NCI-H187 treated with DMSO at 0.1 percent for 48 hours (cell line): ENCODE measurements at places on chromosomes 12 and 14.

- no peak for DNase-seq
Measured at GRCh38 chr14:65356327-65356836, 56.1 kb upstream of the FUT8 start.

GRCh38 chr12:9692909-9693308 is 23.4 kb downstream of the CLEC2D start:
- no peak for DNase-seq

GRCh38 chr12:992647-993046 is 1.6 kb downstream of the ERC1 start:
- no peak for DNase-seq

DNA sequence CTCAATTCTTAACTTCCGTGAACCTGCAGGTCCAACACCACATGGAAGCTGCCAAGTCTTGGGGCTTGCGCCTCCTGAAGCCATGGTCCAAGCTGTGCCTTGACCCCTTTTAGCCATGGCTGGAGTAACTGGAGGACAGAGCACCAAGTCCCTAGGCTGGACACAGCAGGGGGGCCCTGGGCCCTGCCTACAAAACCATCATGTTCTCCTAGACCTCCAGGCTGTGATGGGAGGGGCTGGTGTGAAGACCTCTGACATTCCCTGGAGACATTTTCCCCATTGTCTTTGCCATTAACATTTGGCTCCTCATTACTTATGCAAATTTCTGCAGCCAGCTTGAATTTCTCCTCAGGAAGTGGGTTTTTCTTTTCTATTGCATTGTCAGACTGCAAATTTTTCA is 570.1 kb downstream of the FSCB start:
- DNase-seq: no peak

DNA sequence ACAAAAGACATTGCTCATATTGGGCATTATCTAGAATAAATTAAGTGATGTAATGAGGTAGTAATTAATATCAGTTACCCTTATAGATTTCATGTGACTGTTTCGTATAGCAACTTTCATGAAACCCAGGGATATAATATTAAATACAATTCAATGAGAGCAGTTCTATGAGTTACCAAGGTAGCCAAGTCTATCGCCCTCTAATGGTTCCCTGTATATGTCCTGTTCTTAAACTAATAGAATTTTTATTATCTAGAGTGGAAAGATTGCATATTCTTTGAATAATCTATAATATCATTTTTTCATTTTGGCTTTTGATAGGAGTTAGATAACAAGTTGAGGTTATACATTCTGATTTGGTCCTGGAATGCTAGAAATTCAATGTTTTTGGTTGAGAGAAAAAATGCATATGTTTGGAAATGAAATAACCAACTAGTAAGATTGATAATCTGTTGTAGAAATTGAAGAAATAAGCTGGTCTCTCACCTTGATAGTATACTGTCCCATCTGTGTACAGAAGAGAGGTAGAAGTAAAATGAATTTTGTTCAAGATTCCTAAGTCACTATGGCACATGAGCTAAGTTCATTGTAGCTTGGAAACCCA is 59.7 kb downstream of the SCFD1 start:
- DNase-seq: no peak

- peak; percentile 79 for DNase-seq
Measured at GRCh38 chr12:54379398-54380201, 4.9 kb downstream of the ZNF385A start.

DNA sequence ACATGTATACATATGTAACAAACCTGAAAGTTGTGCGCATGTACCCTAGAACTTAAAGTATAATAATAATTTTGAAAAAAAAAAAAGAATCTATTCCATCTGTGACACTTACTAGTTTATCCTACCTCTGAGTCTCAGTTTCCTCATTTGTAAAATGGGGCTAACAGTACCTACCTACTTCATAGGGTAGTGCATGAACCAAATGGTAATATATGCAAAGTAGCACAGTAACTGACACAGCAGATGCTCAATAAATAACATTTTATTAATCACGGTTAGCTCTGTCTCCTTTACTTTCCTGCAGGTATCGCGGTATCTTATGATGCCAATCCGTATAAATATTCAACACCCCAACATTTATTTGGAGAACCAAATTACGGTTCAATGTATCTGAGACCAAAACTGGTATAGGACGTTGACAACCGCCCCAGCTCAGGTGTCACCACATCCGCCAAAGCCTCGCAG is 703 bp downstream of the TMED10 start:
- no peak for DNase-seq

DNA sequence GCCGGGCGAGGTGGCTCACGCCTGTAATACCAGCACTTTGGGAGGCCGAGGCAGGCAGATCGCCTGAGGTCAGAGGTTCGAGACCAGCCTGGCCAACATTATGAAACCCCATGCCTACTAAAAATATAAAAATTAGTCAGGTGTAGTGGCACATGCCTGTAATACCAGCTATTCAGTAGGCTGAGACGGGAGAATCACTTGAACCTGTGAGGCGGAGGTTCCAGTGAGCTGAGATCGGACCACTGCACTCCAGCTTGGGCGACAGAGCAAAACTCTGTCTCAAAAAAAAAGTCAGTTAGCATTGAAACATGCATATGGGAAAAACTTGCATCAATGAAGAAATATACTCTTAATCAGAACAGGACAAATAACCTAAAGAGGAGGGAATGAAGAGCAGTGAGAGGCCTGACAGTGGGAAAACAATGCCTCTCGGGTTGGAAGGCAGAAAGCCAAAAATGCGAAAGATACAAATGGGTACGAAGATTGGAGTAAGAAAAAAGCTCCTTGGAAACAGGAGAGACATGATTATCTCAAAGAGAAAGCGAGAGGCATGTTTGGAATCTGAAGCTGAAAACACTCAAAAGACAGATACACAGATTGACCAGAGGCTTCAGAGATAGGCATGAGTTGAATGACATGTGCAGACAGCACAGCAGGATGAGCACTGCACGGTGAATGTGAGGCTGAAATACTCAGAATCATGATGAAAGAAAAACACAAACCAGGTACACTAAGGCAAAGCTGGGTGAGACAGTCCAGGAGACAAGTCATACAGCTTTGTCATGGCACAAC is 30.6 kb downstream of the RESF1 start:
- DNase-seq: no peak

DNA sequence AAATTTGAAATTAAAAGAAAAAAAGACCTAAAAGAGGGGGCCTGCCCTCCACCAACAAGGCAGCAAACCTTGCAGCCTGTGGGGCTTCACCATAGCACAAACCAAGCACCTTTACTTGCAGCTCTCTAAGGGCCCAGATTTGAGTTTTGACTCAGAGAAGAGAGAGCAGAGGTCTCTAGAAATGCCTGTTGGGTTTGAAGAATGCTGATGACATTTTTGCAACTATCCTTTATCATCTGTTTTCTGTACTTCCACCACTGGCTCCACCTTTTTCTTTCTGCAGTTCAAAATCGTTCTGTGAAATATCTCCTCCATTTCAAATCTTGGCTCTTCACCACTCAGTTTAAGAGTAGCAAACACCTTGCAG is 83.8 kb upstream of the HMGA2 start:
- no peak for DNase-seq

DNA sequence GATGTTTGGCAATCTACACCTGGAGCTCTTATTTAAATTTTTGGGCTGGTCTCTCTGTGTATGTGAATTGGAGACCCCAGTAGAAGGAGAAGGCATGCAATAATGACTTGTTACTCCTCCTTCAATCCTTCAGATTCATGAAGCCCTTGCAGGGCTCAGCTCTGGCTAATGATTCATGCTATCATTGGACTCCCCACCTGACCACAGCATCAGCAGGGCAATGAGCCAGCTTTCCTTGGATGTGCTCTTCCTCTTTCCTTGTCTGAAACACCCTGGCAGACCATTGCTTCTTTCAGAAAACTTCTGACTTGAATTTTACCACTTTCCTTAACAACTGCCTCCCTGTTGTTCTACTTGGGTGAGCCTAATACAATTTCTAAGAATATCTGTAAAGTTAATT is 1019.2 kb downstream of the AACS start:
- no peak for DNase-seq

DNA sequence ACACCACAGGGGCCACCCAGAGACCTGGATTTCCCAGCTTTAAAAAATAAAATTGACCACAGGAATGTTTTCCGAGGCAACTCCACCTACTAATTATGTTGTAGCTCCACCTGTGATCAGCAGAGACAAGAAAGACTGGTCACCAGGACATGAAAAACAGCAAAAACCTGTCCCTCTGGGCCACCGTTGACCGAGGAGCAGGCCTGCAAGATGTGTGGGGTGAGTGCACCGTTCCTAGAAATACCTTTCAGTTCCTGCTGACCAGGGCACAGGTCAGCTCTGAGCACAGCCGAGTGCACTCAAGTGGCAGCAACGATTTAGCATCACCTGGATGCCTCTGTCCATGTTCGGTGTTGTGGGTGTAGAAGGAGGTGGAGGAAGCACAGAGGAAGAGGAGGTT is 16.9 kb downstream of the FZD10 start:
- DNase-seq: no peak

- DNase-seq: no peak
Measured at GRCh38 chr14:105541218-105541875, 15.0 kb downstream of the TMEM121 start.

GRCh38 chr14:33810308-33810707 is 140.6 kb downstream of the EGLN3 start:
- DNase-seq: no peak

DNA sequence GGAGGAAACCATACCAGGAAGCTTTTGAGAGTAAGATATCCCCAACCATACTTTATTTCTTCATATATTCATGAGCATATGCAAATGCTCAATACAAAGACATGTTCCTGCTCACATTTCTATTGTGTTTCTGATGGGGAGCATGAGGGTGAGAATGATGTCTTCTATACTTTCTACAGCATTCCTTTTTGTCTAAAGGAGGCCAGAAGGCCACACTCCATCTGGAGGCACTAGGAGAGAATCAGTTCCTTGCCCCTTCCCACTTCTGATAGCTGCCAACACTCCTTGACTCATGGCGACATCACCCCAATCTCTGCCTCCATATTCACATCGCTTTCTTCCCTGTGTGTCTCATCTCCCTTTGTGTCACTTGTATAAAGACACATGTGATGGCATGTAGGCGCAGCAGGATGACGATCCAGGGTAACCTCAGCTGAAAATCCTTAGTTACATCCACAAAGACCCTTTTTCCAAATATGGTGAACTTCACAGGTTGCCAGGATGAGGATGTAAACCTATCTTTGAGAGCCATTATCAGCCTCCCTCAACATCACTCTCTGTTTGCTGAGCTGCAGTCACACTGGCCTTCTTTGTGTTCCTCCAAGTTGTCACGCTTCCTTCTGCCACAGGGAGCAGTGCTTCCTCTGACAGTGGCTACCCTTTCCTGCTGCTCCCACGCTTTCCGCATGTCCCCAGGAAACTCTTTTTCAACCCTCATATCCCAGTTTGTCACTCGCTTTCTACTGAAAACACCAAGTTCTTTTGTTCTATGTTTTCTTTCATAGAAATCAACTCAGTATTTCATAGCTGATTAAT is 96.9 kb downstream of the STXBP6 start:
- DNase-seq: no peak

GRCh38 chr12:92595663-92596062 is 107.1 kb upstream of the PLEKHG7 start:
- DNase-seq: no peak

- DNase-seq: peak; percentile 25
Measured at GRCh38 chr12:51421266-51421884, 3.3 kb upstream of the SLC4A8 start.

DNA sequence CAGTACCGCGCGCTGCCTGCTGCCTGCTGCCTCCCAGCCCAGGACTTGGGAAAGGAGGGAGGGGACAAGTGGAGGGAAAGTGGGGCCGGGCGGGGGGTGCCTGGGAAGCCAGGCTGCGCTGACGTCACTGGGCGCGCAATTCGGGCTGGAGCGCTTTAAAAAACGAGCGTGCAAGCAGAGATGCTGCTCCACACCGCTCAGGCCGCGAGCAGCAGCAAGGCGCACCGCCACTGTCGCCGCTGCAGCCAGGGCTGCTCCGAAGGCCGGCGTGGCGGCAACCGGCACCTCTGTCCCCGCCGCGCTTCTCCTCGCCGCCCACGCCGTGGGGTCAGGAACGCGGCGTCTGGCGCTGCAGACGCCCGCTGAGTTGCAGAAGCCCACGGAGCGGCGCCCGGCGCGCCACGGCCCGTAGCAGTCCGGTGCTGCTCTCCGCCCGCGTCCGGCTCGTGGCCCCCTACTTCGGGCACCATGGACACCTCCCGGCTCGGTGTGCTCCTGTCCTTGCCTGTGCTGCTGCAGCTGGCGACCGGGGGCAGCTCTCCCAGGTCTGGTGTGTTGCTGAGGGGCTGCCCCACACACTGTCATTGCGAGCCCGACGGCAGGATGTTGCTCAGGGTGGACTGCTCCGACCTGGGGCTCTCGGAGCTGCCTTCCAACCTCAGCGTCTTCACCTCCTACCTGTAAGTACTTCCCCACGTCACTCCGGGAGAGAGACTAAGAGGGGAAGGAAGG is at the start of gene LGR5:
TSS of gene LGR5 (plus strand) at position 186 of the 732 bp plus-strand sequence. CDS start at position 469, 283 bp downstream.
- DNase-seq: no peak

DNA sequence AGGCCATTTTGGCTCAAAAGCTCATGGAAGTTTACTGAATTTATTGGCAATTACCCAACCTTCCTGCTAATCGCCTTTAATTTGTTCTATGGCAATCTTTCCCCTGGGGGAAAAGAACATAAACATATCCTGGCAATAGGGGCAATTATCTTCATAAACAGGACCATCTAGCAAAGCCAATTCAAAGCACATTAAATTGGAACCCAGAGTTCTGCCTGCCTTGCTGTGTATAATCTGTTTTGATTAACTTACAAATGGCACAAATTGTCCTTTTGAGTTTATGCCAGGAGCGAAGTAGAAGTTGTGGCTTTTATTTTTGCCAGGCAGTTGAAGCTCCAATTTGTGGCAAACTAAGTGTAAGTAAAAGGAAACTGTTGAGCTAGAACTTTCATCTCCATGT is 68.6 kb downstream of the C12orf50 start:
- no peak for DNase-seq
